ENCODE measurements at places on chromosomes 4 and X.

- H3K4me3 ChIP-seq: no peak overlapping the region
- no peaks in the 10 kb centered on the region for H3K36me3 ChIP-seq
- H3K27me3 ChIP-seq: no peaks in the 10 kb centered on the region
Measured at GRCh38 chr4:38582889-38583470, 81.0 kb upstream of the KLF3 start.

DNA sequence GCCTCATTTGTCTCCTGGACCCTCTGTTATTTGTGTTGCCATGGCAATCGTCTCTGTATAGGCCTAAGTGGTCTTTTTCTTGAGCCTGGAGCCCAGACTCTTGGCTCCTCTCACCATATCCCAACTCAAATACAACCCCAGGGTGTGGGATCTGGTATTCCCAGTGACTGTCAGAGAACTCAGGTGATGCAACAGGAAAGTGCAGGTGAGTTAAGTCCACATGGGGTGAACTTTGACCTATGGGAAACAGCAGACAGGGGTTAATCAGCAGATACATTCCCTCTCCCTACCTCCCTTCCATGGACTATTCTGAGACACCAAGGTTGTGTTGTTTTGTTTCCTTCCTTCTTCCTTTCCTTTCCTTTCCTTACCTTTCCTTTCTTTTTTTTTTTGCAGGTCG is 130.9 kb upstream of the RPS6KA3 start:
- peak overlapping the region; percentile 64 for H3K27ac ChIP-seq
- H3K4me3 ChIP-seq: no peak overlapping the region
- peaks cover 9% of the 10 kb centered on the region for H3K4me1 ChIP-seq
- no peaks in the 10 kb centered on the region for H3K36me3 ChIP-seq
- no peak for DNase-seq

- peaks cover 4% of the 10 kb centered on the region for H3K36me3 ChIP-seq
- peaks cover 20% of the 10 kb centered on the region for H3K4me1 ChIP-seq
- H3K4me3 ChIP-seq: peak overlapping the region; percentile 76
- H3K27ac ChIP-seq: no peak overlapping the region
- no peak for DNase-seq
Measured at GRCh38 chr4:110631584-110632505, 9.0 kb upstream of the PITX2 start.

DNA sequence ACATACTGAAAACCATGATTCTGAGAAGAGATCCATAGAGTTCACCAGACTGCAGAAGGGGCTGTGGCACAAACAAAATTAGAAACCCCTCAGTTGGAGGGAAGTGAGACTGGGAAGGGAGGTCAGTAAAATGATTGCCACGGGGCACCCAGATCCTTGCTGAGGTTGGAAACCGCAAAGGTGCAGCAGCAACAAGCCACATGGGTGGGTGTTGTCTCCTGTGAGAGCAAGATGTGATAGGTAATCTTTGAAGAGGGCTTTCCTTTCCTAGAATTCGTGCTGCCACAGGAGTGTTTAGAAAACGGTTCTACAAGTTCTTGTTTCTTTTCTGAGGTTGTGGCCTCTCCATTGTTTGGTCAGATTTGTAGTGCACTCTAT is 85.5 kb downstream of the NFKB1 start:
- H3K4me1 ChIP-seq: peaks cover 71% of the 10 kb centered on the region
- no peaks in the 10 kb centered on the region for H3K27me3 ChIP-seq
- peak; percentile 49 for DNase-seq
- peaks cover 53% of the 10 kb centered on the region for H3K36me3 ChIP-seq
- peak overlapping the region; percentile 63 for H3K27ac ChIP-seq

DNA sequence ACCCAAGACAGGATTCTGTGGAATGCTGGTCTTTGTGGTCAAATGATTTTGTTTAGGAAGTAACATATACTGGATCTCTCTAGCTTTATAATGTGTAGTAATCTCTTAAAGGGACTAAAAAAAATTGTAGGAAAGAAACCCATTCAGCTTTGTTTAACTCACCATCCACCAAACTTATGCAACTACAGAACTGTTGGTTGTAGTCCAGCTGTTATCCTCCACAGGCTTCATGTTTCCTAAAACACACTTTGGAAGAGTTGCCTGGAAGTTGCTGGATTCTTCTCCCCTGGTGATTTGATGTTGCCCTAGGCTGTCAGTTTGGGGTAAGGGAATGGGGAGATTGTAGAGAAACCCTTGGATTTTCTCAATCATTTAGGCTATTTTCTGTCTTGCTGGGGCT is 89.3 kb downstream of the RLIM start:
- H3K27me3 ChIP-seq: no peaks in the 10 kb centered on the region
- no peaks in the 10 kb centered on the region for H3K36me3 ChIP-seq
- DNase-seq: no peak
- no peak overlapping the region for H3K27ac ChIP-seq
- no peak overlapping the region for H3K4me3 ChIP-seq

DNA sequence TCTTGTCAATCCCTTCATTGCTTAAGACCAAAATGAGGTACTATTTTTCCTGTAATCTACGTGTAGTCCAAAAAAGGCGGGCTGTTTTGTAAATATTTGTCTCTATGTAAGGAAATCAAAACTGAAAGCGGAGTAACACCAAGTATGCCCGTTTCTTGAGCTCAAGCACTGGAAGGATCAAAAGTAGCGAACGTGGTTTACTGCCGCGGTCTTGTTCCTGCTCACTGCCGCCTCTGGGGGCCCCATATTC is 71.5 kb downstream of the AFF1 start:
- peak overlapping the region; percentile 86 for H3K4me3 ChIP-seq
- peaks cover 46% of the 10 kb centered on the region for H3K4me1 ChIP-seq
- DNase-seq: no peak

DNA sequence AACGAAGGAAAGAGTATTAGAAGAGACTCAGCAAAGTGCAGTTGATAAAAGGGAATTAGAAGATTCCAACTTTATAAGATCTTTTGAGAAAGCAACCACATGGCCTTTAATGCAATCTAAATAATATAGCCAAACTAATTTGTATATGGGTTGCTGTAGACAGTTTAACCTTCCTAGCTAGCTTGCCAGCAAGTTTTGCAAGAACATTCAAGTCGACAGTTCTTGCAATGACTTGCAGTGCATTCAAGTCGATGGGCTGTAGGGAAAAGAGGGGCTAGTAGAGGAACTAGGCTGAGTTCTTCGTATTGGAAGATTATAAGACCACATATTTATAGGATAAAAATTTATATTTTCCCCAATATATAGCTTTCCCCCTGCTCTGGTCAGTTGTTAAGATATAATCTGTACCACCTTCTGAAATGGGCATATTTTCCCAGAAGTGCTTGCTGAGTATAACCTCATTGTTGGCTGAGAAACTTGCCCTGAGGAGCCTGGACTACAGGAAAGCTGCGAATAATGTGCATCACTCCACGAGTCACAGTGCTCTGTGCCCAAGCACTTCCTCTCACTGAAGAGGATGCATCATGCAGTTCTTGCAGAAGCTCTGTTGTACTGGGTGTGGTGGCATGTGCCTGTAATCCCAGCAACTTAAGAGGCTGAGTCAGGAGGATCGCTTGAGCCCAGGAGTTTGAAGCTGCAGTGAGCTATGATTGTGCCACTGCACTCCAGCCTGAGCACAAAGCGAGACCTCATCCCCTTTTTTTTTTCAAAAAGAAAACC is 56.7 kb downstream of the DOCK11 start:
- peaks cover 2% of the 10 kb centered on the region for H3K36me3 ChIP-seq
- no peak overlapping the region for H3K4me3 ChIP-seq
- H3K27ac ChIP-seq: peak overlapping the region; percentile 49
- no peak for DNase-seq
- peaks cover 6% of the 10 kb centered on the region for H3K4me1 ChIP-seq

DNA sequence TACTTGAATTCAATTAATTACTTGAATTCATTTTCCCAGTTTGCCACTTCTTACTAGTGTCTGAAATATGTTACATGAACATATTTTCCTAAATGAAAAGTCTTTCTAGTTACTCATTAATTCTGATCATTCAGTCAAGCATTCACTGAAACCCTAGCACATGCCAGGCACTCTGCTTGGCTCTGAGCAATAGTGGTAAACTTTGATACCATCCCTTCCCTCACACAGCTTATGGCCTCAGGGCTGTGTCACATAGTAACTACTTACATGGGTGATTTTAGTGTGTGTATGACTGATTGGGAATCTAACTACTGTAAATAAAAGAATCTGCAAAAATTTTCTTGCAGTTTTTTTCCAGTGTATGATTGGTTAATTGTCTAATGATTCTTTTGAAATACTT is 32.7 kb downstream of the METAP1 start:
- H3K4me1 ChIP-seq: peaks cover 68% of the 10 kb centered on the region
- H3K27ac ChIP-seq: no peak overlapping the region
- no peak overlapping the region for H3K4me3 ChIP-seq
- peaks cover 15% of the 10 kb centered on the region for H3K36me3 ChIP-seq
- no peaks in the 10 kb centered on the region for H3K27me3 ChIP-seq
- no peak for DNase-seq

DNA sequence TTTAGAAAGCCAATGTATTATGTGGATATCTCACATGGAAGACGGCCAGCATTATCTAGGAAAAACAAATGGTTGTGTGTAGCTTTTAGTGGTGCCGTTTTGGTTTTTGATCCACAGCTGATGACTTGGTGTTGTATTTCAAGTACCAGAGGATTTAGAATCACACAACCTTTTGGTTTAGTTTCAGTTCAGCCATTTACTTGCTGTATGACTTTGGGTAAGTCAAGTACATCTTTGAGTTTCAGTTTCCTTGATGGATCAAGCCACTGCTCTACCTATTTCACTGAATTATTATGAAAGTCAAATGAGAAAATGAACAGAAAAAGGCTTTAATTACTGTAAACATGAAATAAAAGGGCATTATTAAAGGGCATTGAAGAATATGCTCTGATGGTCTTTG is 205.6 kb downstream of the ZIC3 start:
- H3K27me3 ChIP-seq: peaks cover 1% of the 10 kb centered on the region
- H3K4me3 ChIP-seq: no peak overlapping the region
- H3K4me1 ChIP-seq: no peaks in the 10 kb centered on the region
- H3K36me3 ChIP-seq: no peaks in the 10 kb centered on the region

DNA sequence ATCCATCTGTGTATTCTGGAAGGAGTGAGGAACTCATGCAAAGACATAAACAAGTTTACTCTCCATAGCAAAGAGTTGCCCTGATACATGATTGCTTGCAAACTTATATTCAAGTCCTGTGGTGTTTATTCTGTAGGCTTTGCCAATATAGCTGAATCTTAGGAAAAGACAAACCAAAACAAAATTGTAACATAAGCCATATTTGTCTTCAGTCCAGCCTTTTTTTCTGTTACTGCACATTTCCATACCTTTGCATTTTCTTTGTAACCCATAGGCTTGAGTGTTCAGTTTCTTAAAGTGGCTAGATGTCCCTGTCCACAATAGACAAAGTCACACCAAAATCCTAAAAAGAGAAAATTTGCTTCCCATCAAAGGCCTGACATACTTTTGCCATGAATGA is 120.4 kb downstream of the PPARGC1A start:
- no peaks in the 10 kb centered on the region for H3K27me3 ChIP-seq
- no peaks in the 10 kb centered on the region for H3K36me3 ChIP-seq
- H3K4me1 ChIP-seq: no peaks in the 10 kb centered on the region
- DNase-seq: no peak

DNA sequence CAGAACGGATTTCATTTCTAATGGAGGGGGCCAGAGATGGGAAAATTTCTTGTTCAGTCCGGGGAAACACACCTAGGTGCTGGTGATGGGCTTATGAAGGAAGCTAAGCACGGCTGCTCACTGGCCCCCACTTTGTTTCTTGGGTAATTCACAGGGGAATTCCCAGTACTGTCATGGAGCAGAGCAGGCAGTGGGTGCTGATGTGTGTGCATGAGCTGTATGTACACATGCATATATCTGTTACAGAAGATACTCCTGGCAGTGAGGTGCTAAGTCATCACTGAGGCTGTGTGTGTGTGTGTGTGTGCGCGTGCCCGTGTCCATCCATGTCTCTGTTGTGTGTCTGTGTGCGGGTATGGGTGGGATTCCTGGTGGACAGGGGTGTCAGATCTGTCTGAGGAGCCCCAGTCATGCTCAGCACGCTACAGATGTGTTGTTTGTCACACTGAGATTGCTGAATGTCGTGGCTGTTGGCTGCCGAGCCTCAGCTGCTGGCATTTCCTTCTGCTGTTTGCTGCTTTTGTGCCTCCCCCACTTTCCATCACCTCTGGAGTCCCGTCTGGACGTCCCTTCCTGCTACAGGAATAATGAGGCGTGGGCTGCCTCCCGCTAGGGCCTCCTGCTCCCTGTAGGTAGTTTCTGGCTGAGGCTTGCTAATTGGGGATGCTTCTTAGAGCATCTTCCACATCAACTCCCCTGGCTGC is 53.3 kb downstream of the JADE1 start:
- peak; percentile 26 for DNase-seq
- peak overlapping the region; percentile 73 for H3K27ac ChIP-seq
- H3K4me3 ChIP-seq: peak overlapping the region; percentile 55
- H3K4me1 ChIP-seq: peaks cover 34% of the 10 kb centered on the region
- H3K27me3 ChIP-seq: no peaks in the 10 kb centered on the region

DNA sequence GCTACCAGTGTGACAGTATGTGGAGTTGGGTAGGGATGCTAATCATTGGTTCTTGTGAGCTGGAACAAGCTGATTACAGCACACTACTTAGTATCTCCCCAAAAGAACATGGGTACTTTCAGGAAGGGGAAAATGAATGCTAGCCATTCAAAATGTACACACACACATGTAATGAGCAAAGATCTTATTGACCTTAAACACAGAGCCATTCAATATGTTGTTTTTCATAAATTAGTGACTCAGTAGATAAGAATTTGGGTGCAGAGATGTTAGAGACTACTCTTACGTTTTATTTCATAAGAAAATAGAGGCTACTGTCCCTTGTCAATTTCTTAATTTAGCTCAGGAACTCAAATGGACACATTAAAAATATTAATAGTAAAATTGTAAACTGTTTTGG is 509.5 kb upstream of the ATOH1 start:
- no peaks in the 10 kb centered on the region for H3K36me3 ChIP-seq
- no peak for DNase-seq
- no peak overlapping the region for H3K4me3 ChIP-seq
- H3K4me1 ChIP-seq: no peaks in the 10 kb centered on the region

DNA sequence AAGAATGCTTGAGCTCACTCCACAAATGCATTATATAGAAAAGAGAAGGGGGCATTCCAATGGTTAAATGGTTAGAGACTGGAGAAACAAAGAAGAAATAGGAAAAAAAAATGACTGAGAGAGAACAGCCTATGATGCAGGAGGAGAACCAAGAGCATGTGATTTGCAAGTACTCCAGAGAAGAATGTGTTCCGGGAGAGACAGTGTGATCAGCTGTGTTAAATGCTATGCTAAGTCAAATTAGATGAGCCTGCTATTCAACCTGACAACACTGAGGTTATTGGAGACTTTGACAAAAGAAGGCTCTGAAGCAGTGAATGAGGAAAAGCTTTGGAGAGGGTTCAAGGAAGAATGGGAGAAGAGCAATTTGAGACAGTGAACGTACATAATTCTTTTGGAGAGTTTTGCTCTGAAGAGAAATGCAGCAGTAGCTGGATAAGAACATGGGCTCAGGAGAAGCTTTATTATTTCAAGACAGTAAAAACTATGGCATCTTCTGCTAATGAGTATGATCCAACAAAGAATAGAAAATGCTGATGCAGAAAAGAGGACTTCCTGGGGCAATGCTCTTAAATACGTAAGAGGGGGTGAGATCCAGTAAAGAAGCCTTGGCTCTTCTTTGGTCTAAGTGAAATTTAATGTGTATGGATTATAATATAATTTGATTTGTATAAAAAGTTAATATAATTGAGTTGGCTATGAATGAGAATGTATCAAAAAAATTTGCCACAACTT is 66.3 kb downstream of the PPP3CA start:
- H3K27me3 ChIP-seq: no peaks in the 10 kb centered on the region
- no peak overlapping the region for H3K4me3 ChIP-seq
- no peak overlapping the region for H3K27ac ChIP-seq
- peaks cover 42% of the 10 kb centered on the region for H3K4me1 ChIP-seq
- H3K36me3 ChIP-seq: peaks cover 3% of the 10 kb centered on the region
